Umbilical cord (tissue), 2 donors: ENCODE measurements at places on chromosomes 11 and 22.

DNA sequence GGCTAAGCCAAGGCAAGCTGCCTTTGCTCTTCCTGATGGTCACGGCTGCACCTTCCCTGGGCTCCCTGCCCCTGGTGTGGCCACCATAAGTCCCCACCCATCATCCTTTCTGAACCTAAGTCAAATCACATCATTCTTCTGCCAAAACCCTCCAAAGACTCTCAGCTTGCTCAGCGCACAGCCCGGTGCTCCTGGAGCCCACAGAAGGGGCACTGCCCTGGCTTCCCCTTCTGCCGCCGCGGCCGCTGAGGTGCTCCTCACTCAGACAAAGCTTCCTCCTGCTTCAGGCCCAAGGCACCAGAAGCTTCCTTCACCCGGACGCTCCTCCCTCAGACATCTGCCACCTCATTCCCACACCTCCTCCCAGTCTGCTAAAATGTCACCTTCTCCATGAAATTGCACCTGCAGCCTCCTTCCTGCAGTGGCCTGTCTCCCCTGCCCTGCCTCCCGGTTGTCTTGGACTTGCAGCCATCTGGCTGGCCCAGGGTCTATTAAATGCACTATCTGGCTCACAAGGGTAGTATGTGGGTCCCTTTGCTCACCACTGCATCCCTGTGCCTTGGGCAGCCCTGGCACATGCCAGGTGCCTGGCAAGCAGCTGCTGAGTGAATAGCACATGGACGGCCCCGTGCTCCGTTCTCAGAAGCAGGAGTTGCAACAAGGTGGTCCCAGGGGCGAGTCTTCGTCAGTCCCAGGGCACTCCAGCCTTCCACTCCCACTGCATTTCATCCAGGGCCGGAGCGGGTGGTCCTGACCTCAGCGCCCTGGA, 108.2 kb downstream of the WNT7B start:
- DNase-seq, result no peak

DNA sequence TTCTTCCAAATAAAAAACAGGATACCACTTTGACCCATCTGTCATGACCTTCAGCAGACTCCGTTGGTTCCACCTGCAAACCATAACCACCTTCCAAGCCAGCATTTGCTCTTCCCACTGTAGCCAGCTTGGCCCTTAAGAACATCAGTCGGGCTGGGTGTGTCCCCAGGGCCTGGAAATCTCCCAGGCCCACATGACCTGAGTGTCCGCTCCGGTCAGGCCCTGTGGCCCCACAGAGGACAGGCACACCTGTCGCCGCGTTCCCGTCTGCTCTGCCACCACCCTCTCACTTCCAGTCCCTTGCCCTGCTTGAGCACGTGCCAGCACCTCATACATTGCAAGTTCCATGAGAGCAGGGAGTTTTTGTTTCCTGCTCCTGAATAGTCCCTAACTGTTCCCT, 65.7 kb upstream of the PITPNB start:
- DNase-seq, result no peak

DNA sequence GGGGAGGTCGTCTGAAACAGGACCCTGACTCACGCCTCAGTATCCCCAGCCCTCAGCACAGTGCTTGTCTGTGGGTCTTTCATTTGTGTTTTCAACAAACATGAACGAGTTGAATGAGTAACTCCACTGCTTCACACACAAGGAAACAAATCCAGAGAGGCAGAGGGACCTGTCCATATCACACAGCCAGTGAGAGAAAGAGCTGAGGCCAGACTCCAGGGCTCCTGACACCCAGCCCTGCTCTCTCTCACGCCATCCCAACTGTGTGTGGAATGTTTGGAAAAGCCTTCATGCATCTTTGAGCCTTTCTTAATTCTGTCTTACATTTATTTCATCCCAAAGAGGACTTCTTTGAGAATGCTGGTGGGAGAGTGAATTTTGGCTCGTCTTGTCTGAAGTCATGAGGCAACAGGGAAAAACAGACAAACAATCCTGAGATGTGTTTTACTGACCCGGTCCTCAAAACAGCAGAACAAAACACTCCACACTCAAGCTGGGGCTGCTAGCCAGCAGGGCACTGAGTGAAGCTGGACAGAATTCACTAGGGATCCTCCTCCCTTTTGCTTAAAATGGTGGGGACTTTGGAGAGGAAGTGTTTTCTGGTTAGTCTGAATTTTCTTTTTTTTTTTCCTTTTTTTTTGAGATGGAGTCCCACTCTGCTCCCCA, 19.7 kb upstream of the ALG8 start:
- no peak for DNase-seq

GRCh38 chr11:84819128-84819527, 808.0 kb downstream of the DLG2 start:
- peak; percentile 14 for DNase-seq

DNA sequence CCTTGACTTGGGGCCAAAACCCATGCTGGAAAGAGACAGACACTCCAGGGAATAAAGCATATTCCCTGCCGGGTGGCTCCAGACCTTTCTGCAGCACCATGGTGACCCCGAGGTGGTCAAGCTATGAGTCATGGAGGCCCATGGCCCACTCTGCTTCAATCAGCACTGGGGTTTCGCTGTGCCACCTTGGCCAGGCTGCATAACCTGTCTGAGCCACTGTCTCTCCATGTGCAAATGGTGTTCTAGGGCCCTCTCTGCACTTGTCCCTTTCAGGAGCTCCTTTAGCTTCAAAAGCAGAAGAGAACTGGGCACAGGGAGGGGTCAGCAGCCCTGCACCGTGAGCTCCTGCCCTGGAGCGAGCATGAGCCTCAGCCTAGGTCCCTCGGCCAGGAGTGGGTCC, 410.1 kb downstream of the SHANK2 start:
- DNase-seq, result no peak

DNA sequence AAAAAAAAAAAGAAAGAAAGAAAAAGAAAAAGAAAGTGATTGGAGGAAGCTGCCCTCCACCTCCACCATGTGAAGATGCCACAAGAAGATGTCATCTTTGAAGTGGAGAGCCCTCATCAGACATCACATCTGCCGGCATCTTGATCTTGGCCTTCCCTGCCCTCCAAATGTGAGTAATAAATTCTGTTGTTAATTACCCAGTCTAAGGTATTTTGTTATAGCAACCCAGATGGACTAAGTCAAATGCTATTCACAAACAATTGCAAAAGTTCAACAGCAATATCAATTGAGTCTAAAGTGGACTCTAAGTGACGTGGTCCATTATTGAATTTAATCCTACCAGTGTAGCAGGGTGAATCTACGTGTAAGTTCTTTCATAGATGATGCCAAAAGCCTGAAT, 55.9 kb upstream of the NUP160 start:
- DNase-seq, result no peak
